CD4-positive, alpha-beta T cell treated with Interleukin-6 at 100 ng/mL for 8 hours (primary cell): ENCODE measurements at places on chromosomes 7 and 10.

- DNase-seq = no peak
Observed at GRCh38 chr7:146177301-146177700, 60.7 kb downstream of the CNTNAP2 start.

GRCh38 chr10:114399576-114399975 is 4.7 kb downstream of the AFAP1L2 start:
- DNase-seq = no peak

DNA sequence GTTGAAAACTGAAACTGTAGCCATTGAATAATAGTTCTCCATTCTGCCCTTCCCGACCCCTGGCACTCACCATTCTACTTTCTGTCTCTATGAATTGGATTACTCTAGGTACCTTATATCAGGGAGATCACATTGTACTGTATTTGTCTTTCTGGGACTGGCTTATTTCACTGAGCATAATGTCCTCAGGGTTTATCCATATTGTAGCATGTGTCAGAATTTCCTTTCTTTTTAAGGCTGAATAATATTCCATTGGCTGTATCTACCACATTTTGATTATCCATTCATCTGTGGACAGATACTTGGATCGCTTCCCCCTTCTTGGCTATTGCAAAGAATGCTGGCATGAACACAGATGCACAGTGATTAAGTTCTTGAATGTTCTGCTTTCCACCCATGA is 107.4 kb downstream of the CDH23 start:
- no peak for DNase-seq

GRCh38 chr7:74612015-74612829 is 45.3 kb upstream of the GTF2I start:
- no peak for DNase-seq

DNA sequence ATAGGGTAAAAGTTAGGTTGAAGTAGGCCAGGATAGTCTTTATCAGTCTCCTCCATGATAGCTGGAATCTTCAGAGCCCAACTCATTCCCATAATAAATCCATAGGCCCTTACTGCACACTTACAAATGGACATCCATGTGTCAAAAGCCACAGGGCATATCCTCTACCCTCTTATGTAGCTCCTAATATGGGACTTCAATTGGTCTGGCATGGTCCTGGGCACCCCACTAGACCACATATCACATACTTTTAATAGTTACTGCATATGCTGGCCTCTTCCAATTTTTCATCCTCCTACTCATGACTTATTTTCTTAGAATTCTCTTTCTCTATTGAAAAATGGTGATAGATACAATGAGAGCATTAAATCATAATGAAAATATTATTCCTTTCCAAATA is 169.3 kb downstream of the MAGI2 start:
- no peak for DNase-seq

GRCh38 chr7:117808341-117808757 is 64.9 kb downstream of the CTTNBP2 start:
- no peak for DNase-seq

DNA sequence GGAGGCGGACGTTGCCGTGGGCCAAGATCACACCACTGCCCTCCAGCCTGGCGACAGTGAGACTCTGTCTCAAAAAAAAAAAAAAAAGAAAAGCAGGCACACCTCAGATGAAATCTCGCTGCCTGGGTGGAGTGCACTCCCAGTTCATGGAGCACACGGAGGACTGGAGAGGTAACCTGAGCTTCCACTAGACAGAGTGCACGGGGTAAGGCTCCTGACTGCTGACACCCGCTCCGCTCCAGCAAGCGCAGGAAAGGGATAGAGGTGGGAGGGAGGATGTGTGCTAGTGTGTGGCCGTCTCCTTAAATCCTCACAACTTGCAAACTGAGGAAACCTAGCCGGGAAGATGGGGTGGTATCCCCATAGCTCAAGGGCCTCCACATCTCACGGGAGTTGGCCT is 50.8 kb downstream of the FAM53B start:
- DNase-seq = no peak

DNA sequence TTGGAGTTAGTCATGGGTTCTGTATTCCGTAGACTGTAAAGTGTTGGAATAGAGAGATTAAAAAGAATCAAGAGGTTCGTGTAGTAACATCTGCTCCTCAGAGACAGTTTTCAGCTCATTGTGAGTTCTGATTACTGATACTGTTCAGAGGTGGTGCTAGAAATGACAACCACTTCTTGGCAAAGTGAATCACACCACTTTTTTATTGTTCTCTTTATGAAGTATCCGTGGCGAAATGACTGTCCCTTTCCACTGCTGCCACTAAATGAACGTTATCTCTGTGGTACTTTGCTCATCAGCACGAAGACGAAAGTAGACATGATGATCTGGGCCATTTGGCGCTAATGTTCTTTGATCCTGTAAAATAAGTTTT is 860 bp downstream of the RPP30 start:
- no peak for DNase-seq

GRCh38 chr10:101135141-101136006 is 4.3 kb downstream of the TLX1 start:
- no peak for DNase-seq

- no peak for DNase-seq
Observed at GRCh38 chr10:4649886-4650508, 176.0 kb upstream of the AKR1E2 start.

- no peak for DNase-seq
Observed at GRCh38 chr10:71496927-71497762, 100.4 kb downstream of the CDH23 start.

DNA sequence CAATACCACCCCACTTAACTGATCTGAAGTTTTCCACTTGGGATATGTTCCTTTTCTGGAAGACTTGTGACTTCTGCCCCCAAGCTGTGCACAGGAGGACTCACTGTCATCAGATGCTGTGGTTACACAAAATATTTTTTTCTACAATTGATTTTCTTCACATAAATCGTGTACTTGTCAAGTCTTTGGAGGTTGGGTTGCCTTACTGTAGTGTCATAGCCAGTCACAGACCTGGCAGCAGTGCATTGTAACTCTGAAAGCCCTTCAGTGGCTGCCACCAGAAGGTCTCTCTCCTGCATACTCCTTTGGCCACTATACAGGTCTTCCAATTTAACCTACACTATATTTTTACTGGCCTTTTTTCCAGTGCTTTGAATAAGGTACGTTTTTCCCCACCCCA is 73.2 kb downstream of the SDK1 start:
- DNase-seq = no peak

GRCh38 chr7:90910136-90910535 is 314.0 kb downstream of the CDK14 start:
- DNase-seq = no peak

GRCh38 chr7:142637240-142637639 is 112.0 kb upstream of the PRSS1 start:
- DNase-seq = no peak

- DNase-seq = no peak
Observed at GRCh38 chr7:48424731-48425130, 253.5 kb downstream of the ABCA13 start.

DNA sequence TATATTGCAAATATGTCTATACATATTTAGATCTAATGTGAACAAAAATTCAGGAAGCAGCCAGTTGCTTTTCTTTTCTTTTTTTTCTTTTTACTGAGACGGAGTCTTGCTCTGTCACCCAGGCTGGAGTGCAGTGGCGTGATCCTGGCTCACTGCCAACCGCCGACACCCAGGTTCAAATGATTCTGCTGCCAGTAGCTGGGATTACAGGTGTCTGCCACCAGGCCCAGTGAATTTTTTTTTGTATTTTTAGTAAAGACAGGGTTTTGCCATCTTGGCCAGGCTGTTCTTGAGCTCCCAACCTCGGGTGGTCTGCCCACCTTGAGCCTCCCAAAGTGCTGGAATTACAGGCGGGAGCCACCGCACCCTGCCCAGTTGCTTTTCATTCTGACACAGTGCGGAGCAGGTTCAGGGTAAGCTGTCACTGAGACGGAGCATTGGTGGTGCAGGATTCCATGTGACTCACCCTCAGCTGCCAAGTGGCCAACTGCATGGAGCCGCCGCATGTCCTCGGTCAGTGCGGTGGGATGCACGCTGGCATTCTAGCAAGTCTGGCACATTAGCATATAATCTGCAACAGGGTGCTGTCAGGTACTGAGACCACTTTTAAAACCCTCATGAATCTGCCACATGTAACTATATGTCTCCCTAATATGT is 362.7 kb downstream of the DNAJB6 start:
- no peak for DNase-seq

DNA sequence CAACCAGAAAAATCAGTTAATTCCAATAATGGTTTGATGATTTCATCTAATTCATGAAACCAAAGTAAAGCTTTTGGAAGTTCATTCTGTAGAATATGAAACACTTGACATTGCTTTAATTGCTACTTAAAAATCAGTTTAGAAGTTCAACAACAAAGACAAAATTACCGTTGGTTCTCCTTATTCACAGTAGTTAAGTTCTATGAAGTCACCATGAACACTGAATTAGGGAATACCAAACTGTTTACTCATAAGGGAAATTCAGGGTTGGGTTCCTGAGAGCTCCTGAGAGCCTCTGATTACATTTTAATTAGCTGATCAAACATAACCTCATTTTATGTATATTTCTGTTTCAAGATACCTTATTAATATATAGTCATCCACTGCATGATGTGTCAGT is 46.2 kb downstream of the ZNF438 start:
- no peak for DNase-seq

DNA sequence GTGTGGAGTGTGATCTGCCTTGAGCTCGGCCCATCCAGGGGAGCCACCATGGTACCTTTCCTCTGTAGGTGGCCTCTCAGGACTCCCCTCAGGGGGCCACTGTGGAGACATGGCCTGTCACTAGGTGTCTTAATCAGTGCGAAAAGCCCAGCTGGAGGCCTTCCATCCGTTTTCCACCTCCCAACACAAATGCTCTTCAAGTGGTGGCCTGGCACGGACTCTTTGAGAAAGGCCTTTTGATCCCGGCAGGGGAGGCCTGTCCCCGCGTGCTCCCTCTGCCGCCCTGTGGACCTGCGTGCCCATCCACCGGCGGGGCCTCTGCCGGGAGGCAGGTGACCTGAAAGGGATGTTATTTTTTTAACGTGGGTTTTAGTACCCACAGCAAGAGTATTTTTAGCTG is 149.5 kb downstream of the RGS10 start:
- no peak for DNase-seq

DNA sequence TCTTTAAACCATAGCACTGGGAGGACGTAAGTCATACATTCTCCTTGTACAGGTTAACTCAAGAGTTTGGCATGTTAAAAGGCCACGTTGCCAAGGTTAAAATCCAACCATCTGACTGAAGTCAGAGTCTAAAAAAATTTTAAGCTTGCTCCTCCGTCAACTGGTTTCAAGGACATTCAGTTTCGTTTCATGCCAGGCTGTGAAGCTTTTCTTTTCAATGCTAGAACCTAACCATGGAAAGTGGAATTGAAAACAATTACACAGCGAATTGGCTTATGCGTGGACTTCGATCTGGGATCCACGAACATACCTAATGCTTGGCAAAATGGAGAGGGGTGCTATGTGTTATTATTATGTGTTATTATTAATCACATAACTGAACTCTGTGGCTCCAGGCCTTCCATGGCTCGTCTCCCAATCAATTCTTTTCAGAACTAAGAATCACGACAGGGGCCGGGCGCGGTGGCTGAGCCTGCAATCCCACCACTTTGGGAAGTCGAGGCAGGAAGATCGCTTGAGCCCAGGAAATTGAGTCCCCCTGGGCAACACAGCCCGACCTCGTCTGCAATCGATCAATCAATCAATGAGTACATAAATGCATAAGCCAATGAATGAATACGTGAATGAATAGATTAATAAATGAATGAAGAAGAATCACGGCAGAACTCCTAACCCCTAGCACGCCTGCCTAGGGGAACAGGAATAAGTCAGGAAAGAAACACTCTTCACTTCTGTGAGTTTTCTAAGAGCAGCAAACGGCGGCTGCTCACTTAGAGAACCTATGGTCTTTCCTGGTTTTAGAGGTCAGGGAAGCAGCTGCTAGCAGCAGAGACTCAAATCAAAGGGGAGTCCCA is 733 bp upstream of the ARL5B start:
- DNase-seq = no peak

DNA sequence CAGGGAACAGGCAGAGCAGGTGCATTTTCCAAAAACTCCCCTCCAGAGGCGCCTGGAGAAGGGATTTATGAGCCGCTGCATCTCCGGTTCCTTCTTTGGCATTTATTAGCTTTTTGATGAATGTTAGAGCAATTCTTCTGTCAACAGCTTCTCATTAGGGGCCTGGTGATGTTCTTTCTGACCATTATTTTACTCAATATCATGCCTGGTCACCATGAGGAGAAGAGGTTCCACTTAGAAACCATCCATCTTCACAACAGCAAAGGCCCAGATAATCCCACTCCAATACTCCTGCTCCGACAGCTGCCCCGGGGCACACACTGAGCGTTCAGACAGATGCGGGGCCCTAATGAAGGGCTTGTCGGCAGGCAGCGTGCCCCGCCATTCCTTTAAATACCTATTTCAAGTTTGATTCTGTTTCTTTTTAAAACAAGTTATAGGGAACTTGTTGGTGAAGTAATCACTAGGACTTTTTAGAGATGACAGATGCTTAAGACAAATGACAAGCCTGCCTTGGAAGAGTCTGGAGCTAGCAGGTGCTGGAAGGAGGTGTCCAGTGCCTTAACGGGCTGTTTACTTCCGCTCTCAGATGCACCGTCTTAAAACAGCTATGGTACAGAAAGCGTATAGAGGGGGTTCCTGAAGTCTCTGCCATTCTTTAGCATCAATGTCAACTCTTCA is 31.7 kb downstream of the ECHDC3 start:
- DNase-seq = no peak

GRCh38 chr7:73988197-73988596 is 39.8 kb upstream of the ELN start:
- no peak for DNase-seq

DNA sequence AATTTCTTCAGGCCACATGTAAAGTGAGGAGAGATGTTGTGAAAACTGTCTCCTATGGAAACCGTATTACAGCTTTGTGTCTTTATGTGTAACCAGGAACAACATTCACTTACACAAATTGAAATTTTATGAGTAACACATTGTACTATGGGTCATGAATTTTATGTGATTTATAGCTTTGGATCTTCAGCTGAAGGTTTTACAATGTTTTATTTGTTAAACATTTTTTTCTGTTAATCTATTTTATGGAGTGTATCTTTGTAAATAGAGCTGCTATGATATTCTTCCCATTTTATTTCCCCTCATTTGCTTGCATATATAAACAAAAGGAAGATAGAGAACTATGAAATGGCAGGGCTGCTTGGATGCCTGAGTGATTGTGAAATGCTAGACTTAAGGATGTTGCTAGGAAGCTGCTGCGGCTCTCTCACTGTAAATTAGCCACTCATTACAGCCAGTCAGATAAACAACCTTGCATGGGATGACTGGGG is 104.5 kb upstream of the PCLO start:
- no peak for DNase-seq

- DNase-seq = peak; percentile 1
Observed at GRCh38 chr10:30284865-30285594, 64.0 kb downstream of the MTPAP start.

GRCh38 chr7:105890290-105890997 is 14.0 kb upstream of the ATXN7L1 start:
- DNase-seq = peak; percentile 11

GRCh38 chr10:127738512-127739424 is 1.8 kb downstream of the FOXI2 start:
- DNase-seq = no peak
